ENCODE measurements at places on chromosomes 2 and 18. TPM values are rescaled to one million over a fixed set of nuclear protein-coding genes. Genes with fewer than 3 reads are reported as not detected.

DNA sequence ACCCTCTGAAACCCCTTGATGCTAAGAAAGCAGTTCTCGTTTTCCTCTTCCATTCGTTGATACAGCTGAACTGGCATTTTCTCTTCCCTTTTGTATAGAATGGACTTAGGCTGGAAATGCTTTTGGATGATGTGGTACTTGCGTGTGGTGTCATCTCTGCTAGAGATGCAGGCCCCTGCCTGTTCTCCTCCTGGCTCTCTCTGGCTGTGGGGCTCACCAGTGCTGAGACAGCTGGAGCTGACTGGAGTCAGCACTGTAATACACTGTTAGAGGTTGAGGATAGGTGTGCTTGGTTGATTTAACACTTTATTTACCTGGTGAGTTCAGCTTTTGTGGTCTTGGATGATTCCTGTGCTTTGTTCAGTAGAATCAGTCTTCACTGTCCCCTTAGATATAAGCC, 30.2 kb downstream of the PARD3B start:
- H3K27ac ChIP-seq, result no peak overlapping the region
- H3K4me1 ChIP-seq, result no peaks in the 10 kb centered on the region
- H3K4me3 ChIP-seq, result no peak overlapping the region

GRCh38 chr2:23561088-23561487, 176.1 kb downstream of the KLHL29 start:
- no peaks in the 10 kb centered on the region for H3K27me3 ChIP-seq
- peak; percentile 54 for DNase-seq
- no peak overlapping the region for H3K4me3 ChIP-seq

GRCh38 chr2:119426801-119427395, 4.8 kb upstream of the TMEM37 start:
- H3K36me3 ChIP-seq, result no peaks in the 10 kb centered on the region
- H3K27ac ChIP-seq, result no peak overlapping the region

DNA sequence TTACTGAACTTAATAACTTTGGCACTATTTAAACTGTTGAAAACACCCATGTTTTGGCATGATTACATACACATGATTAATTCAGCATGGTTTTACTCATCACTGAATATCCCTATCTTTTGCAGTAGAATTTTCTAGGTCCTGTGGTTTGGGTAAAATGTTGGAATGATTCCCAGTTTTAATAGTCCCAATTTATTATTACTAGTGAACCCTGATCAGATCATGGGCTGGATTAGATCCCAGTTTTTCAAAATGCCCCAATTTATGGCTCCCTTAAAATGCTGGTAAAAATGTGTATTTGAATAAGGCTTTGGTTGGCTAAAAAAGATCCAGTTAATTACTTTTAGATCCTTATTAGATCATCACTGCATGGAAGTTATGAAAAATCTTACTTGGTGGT, 273.6 kb upstream of the NRP2 start:
- peak overlapping the region; percentile 46 for H3K27ac ChIP-seq
- no peak overlapping the region for H3K4me3 ChIP-seq
- no peaks in the 10 kb centered on the region for H3K36me3 ChIP-seq
- peaks cover 9% of the 10 kb centered on the region for H3K4me1 ChIP-seq
- peak; percentile 42 for DNase-seq

DNA sequence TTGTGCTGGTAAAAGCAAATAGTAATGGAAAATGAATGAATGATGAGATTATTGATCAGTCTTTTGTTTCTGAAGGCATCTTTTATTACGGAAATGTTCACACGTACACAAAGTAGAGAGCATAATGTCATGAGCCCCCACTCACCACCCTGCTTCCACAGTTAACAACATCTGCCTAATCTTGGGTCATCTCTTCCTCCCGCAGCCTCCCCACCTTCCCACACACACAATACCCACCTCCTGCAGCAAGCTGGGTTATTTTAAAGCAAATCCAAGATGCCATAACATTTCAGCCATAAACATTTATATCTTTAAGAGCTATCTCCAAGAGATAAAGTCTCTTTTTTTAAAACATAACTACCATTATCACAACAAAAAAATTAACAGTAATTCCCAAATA, 36.3 kb downstream of the CYP27C1 start:
- H3K4me1 ChIP-seq, result no peaks in the 10 kb centered on the region
- no peaks in the 10 kb centered on the region for H3K36me3 ChIP-seq
- no peak overlapping the region for H3K27ac ChIP-seq
- no peak overlapping the region for H3K4me3 ChIP-seq
- H3K27me3 ChIP-seq, result peaks cover 27% of the 10 kb centered on the region
- no peak for DNase-seq

DNA sequence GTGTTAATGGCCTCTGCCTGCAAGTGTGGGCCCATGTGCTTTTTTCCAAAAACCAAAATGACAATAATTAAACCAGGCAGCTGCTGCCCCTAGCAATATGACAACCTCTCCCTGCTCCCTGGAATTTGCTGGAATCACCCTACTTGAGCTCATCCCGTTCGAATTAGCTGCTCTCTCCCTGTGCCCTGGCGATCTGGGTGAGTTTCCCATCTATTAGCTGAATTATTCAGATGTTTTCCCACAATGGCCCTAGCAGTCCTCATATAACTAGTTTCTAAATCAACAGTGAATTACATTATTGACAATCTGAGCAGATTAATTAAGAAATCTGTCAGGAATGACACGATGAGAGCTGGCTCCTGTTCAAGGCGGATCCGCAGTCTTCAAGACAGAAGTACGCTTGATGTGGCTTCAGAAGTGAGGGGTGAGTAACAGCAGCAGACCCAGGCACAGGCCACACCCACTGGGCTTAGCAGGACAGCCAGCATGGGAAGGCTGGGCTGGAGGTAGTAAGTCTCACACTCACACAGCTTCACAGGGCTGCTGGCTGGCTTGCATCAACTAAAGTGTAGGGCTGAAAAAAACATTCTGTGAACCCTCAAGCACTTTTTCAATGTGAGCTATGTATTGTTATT, 366.2 kb upstream of the ID2 start:
- peaks cover 4% of the 10 kb centered on the region for H3K4me1 ChIP-seq
- H3K27ac ChIP-seq, result no peak overlapping the region
- peak; percentile 44 for DNase-seq
- no peak overlapping the region for H3K4me3 ChIP-seq
- H3K36me3 ChIP-seq, result no peaks in the 10 kb centered on the region

GRCh38 chr2:233142355-233142897, 82.3 kb downstream of the INPP5D start:
- peaks cover 8% of the 10 kb centered on the region for H3K27me3 ChIP-seq
- no peak overlapping the region for H3K27ac ChIP-seq
- no peaks in the 10 kb centered on the region for H3K4me1 ChIP-seq
- no peak overlapping the region for H3K4me3 ChIP-seq
- H3K36me3 ChIP-seq, result no peaks in the 10 kb centered on the region

GRCh38 chr18:55252901-55253300, 293.6 kb upstream of the CCDC68 start:
- peaks cover 13% of the 10 kb centered on the region for H3K36me3 ChIP-seq
- no peaks in the 10 kb centered on the region for H3K27me3 ChIP-seq
- no peak overlapping the region for H3K27ac ChIP-seq
- no peak for DNase-seq

DNA sequence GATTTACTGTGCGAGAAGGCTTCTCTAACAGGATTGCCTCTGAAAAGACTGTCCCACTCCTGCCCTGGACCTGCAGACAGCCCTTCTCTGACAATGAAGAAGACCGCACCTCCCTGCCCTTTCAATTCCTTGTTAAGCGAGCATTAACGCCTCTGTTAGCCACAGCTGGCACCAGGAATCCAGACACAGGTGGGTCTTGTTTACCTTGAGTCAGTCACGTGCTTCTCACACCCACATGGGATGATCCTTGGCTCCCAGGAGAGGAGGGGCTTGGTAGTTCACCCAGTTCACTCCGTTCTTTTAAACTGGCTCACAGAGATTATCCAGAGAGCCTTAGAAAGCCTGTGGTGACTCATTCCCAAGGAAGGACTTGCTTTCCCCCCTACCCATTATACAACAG, 410.5 kb upstream of the MEIS1 start:
- H3K4me3 ChIP-seq, result no peak overlapping the region
- no peak for DNase-seq
- H3K27ac ChIP-seq, result no peak overlapping the region
- no peaks in the 10 kb centered on the region for H3K27me3 ChIP-seq
- H3K36me3 ChIP-seq, result no peaks in the 10 kb centered on the region

DNA sequence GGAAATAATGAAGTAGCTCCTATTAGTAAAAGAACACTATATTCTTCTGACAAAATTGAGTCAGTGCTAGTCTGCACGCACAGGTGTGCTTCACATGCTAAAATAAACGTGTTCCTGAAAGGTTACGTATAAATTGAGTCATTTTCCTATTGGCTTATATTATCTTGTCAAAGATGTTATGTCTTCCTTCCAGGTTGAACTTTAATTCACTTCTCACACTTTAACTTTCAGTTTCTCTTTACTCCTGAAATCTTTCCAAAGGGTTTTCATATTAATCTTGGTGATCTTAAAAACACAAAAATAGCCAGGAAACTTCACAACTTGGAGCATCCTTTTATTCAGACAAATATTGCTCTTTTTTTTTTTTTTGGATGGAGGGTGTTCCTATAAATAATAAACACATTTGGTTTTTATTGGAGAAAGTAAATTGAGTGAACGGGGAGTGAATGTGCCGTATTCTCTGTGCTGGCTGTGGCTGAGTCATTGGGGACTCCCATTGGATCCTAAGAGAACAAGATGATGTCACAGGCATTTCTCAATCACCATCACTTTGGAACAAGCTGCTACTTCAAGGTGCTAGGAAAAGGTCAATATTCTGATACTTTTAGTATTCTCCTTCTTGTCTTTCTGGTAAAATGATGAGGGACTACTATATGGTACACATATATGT, 150.2 kb upstream of the SPATS2L start:
- H3K4me3 ChIP-seq, result peak overlapping the region; percentile 39
- no peak overlapping the region for H3K27ac ChIP-seq
- H3K27me3 ChIP-seq, result no peaks in the 10 kb centered on the region
- H3K4me1 ChIP-seq, result peaks cover 13% of the 10 kb centered on the region
- H3K36me3 ChIP-seq, result no peaks in the 10 kb centered on the region

GRCh38 chr18:7548721-7549120, 18.4 kb upstream of the PTPRM start:
- no peak overlapping the region for H3K27ac ChIP-seq
- H3K4me1 ChIP-seq, result no peaks in the 10 kb centered on the region
- no peak overlapping the region for H3K4me3 ChIP-seq
- H3K27me3 ChIP-seq, result 0 out of 2 replicates have a peak, but pooled peaks cover 2% of the 10 kb centered on the region
- DNase-seq, result no peak

DNA sequence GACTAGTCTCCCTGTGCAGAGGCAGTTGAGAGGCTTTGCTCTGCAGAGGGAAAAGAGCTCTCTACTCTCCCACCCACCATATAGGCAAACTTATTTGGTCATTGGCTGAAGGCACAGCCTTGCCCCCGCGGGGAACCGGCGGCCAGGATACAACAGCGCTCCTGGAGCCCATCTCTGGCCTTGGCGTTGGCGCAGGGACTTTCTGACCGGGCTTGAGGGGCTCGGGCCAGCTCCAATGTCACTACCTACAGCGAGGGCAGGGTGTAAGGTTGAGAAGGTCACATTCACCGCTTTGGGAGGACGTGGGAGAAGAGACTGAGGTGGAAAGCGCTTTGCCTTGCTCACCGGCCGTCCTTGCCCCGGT, 2.2 kb downstream of the ONECUT2 start:
- DNase-seq, result no peak
- no peak overlapping the region for H3K4me3 ChIP-seq
- H3K4me1 ChIP-seq, result no peaks in the 10 kb centered on the region

DNA sequence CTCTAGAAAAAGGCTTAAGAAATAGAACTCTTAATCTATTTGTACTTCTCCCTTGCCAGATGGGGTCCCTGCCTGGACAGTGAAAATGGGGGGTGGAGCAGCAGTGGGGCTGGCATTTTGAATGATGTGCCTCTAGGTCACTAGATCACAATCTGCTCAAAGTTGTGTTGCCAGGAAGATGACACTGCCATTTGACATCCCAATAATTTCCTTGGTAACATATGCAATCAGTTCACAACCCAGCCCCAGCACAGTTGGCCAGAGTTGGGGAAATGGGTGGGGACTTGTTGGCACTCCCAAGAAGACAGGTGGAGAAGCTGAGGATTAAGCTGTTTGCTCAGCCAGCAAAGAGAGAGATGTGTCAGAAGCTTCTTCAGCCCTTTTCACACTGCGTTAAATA, 558.3 kb upstream of the KLHL29 start:
- H3K27me3 ChIP-seq, result no peaks in the 10 kb centered on the region
- H3K4me3 ChIP-seq, result no peak overlapping the region
- DNase-seq, result no peak
- no peak overlapping the region for H3K27ac ChIP-seq
- H3K36me3 ChIP-seq, result no peaks in the 10 kb centered on the region
- H3K4me1 ChIP-seq, result no peaks in the 10 kb centered on the region

- peaks cover 12% of the 10 kb centered on the region for H3K27me3 ChIP-seq
- H3K27ac ChIP-seq, result no peak overlapping the region
- no peaks in the 10 kb centered on the region for H3K4me1 ChIP-seq
- peak; percentile 27 for DNase-seq
- H3K36me3 ChIP-seq, result no peaks in the 10 kb centered on the region
These were observed 28.2 kb upstream of the BCL11A start for GRCh38 chr2:60581433-60582282.

DNA sequence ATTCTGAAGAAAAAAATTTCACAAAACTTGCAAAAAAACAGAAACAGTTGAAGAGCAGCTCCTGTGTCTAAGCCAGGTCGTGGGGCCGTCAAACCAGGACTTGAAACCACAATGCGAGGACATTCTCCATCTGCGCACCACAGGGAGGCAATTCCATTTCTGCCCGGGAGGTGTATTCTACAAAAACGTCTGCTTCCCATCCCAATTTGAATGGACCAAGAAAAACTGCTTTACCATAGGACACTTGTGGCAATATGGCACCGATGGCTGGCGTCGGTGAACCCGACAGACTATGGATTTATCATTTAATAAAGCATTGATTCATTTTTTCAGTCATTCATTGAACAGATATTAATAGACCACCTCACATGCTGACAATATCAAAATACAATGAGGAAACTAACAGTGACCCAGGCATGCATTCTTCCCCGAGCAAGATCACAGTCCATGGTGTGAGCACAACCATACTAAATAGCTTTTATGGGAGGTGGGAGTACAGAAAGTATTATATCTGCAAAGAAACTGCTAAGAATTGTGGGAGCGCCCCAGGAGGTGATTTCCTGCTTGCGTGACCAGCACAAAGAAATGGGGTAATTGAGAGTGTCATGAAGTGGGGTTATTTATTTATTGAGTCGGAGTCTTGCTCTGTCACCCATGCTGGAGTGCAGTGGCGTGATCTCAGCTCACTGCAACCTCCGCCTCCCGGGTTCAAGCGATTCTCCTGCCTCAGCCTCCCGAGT, 10.5 kb upstream of the ZAP70 start:
- peaks cover 4% of the 10 kb centered on the region for H3K27me3 ChIP-seq
- H3K4me3 ChIP-seq, result no peak overlapping the region
- H3K4me1 ChIP-seq, result no peaks in the 10 kb centered on the region
- H3K36me3 ChIP-seq, result no peaks in the 10 kb centered on the region
- H3K27ac ChIP-seq, result no peak overlapping the region

GRCh38 chr2:123935405-123935804, 89.7 kb upstream of the CNTNAP5 start:
- H3K27me3 ChIP-seq, result no peaks in the 10 kb centered on the region
- no peak for DNase-seq
- no peak overlapping the region for H3K4me3 ChIP-seq
- H3K27ac ChIP-seq, result no peak overlapping the region
- H3K36me3 ChIP-seq, result no peaks in the 10 kb centered on the region
- no peaks in the 10 kb centered on the region for H3K4me1 ChIP-seq

TSPYL6 gene
- not detected for total RNA-seq

ERFE gene
- total RNA-seq, result 0.56 TPM

CRYBA2 gene
- not detected for total RNA-seq

COA5 gene
- 16.4 TPM for total RNA-seq

SCYGR4 gene
- total RNA-seq, result not detected

UCN gene
- total RNA-seq, result not detected

EML4 gene
- 85.8 TPM for total RNA-seq

All from IMR-90 (cell line).